Cerebellum (tissue), 4 donors: ENCODE measurements at places on chromosomes 16 and 17.

- no peak for DNase-seq
Measured at GRCh38 chr17:81993729-81994592, 16.5 kb downstream of the ASPSCR1 start.

DNA sequence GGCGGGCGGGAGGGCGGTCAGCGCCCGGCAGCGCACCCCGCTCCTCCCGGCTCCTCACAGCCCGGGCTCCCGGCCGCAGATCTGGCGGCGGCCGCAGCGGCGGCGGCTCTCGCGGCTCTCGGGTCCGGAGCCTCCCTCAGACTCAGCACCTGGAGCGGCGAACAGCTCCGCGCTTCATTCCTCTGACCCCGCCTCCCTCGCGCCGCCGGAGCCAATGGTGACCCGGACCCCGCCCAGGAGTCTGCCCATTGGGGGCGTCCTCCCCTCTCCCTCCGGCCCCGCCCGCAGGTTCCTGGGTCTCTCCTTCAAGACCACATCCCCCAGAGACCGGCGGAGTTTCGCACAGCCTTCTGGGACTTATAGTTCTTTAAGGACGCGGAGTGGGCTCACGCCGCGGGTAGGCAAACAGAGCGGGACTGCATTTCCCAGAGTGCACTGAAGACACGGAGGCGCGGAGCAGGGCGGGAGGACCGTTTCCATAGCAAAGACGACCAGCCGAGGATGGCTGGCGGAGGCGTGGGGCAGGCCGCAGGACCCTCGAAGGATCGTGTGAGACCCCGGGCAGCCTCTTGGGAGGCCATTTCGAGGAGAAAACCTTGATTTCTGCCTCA lies at the start of gene SMPD3:
SMPD3 (minus strand) TSS at position 149 of the 611 bp plus-strand sequence. CDS start 76,327 bp downstream, outside the sequence.
- peak; percentile 100 for DNase-seq

DNA sequence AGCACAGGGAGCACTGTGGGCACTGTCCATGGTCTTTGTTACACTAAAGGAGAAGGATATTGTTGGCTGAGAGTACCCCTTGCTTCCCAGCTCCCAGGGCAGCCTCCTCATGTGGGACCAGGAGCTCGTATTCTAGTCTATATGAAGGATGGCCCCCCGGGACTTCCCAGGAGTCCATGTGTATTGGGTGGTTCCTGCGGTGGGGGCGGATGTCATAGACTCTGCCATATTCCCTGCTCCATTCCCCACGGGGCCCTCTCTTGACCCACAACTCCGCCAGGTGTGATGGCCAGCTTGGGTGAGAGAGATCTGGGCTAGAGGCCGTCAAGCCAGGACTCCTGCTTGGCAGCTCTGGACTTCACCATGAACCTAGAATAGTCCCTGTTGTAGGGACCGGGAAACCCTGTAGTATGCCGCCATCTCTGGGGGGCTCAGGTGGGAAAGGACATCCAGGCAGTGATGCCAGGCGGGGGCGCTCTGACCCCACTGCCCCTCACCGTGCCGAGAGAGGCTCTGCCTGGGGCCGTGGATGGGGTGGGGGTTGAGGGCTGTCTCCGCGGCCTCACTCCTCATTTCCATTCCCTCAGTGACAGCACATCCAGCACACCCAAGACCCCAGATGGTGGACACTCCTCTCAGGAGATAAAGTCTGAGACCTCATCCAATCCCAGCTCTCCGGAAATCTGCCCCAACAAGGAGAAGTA lies 37.8 kb downstream of the OR1D5 start:
- no peak for DNase-seq

- DNase-seq, result no peak
Measured at GRCh38 chr17:16954521-16954920, 17.4 kb downstream of the TNFRSF13B start.

GRCh38 chr17:26766743-26767142 lies 527.2 kb upstream of the WSB1 start:
- no peak for DNase-seq

DNA sequence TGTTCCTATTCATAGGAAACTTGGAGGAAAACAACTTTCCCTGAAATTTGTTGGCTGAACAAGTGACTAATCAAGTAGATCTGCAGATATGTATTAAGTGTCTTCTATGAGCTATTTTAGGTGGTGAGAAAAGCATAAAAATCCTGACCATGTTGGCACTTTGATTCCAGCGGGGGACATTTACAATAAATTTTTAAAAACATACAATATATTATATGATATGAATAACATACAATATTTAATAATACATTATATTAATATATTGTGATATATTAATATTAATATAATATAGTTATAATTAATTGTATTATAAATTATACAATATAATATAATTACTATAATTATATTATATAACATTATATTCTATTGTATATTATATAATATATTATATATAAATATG lies 362.9 kb upstream of the SOX9 start:
- no peak for DNase-seq

- DNase-seq, result peak; percentile 14
Measured at GRCh38 chr17:41919840-41920579, 1.3 kb upstream of the ACLY start.
